SHP77 (cell line): ENCODE measurements at places on chromosomes 7 and 10.

DNA sequence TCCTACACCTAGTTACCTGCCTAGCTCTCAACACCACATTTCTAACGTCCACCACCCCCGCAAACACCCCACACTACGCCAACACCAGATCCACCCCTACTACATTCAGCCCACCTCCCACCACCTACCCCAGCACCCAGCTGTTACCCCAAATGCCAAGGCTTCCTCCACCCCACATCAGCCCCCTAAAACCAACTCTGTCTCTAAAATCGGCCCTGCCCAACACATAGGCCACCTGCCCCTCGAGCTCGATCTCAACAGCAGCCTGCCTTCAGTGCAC lies 53.3 kb upstream of the SLF2 start:
- no peak for DNase-seq

DNA sequence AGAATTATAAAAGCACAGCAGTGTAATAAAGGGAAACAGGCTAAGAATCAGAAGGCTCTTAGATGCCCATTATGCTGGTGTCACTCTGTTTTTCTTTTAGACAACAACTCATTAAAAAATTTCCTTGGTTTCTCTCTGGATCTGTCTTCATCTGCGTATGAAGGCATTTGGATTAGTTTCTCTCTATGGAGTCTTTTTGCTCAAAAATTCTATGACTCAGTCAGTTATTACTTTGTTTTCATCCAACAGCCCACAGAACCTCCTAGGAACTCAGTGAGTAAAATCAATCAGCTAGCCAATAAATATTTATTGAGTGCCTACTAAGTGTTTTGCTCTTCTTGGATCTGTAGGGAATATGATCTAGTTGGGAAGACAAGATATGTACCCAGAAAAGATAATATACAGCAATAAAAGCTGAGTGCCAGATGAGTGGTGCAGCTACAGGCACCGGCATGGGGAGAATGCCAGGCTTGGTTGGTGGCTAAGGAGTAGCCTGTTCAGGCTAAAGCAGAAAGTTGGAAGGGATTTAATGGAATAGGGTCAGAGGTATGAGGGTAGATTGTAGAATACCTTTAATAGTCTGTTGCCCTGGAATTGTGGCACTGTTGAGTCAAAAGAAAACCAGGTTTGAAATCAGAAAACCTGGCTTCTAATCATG lies 156.2 kb downstream of the LRRC4 start:
- DNase-seq: no peak

- DNase-seq: peak; percentile 7
Measured at GRCh38 chr10:22002591-22003176, 846 bp downstream of the DNAJC1 start.

DNA sequence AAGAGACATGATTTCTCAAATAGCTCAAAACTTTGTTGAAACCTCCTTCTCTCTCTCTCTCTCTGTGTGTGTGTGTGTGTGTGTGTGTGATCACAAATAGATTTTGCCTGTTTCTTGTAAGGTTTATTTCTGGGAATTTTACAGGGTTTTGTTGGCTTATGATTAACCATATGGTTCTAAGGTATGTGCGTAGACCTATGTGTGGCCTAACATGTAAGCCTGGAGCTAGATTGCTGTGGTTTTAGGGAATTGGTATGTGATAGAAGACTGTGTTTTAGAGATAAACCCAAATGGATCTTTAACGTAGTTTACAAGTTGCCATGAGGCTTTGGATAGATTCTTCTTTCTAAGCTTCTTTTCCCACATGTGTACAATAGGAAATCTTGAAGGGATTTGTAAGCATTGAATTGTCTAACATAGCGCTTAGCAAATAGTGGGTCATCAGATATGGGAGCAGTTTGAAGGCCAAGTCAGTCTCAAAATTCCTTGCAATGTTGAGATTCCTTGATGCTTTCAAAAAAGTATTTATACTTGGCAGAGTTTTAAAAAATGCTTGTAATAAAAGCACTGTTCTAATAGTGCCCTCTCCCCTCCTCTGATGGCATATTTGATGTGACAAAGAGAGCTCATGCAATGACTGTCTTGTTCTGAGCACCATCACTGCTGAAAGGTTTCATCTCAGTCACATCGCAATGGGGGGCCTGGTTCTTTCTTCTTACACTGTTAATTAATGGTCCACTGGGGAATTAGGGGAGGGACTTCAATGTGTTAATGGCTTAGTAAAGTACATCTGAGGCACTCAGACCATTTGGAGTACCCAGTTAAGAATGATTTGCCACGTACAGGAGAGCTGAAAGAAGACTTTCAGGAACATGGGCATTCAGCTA lies 118.2 kb downstream of the SNX10 start:
- DNase-seq: no peak

- no peak for DNase-seq
Measured at GRCh38 chr10:35699848-35700486, 57.9 kb upstream of the FZD8 start.

DNA sequence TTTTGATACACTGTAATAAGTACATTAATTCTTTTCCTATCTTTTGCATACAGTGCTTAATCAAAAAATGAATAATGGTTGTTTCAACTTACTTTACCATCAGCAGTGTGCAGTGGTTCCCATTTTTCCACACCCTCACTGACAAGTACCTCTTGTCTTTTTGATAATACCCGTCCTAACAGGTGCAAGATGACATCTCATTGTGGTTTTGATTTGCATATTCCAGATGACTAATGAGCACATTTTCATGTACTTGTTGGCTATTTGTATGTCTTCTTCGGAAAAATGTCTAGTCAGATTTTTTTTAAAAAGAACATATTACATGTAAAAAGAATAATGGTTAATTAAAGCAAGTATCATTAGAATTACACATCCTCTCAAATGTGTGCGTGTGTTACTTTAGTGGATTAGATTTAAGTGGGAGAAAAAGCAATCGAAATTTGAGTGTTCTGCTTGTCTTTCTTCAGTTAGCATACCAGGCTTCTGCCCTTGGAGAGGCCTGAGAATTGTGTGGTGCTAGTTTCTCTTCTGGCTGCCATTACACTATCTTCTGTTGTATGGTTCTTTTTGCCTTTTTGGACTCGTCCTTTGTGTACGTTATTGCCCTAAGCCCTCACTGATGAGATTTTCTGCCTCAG lies 291.2 kb downstream of the AUTS2 start:
- DNase-seq: no peak

DNA sequence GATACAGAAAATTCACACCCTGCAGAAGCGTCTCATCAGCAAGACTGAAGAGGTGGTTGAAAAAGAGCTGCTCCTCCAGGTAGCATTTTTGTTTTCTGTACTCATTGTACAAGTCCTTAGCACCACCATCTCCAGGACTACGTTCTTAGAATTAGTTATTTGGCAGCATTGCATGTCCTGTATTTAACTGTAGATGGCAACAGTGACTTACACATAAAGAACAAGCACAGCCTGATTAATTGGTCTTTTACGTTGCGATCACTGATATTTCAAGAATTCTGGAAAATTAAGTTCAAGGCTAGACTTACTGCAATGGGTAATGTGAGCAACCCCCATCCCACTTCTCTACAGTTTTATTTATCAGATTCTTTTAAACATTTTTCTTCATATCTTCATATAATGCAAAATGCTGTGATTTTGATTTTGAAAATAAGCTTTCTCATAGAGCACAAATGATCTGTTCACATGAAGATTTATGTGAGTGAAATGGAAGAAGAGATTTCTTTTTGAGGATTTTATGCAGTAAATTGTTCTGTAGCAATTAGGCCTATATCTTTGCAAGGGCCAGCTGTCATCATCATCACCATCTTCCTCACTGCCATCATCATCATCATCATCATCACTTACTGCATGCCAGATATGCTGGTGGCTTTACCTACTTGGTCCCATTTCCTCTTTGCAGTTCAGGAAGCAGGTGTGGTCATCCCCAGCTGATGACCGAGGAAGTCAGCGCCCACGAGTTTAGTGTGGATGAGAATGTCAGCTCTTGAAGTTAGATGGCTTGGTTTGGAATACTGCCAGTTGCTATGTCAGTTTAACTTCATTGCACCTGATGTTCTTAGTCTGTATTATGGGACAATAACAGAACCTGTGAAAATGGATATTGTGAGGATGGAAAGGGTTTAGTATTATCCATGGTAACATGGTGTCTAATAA lies 53.4 kb downstream of the CFAP58 start:
- no peak for DNase-seq

GRCh38 chr7:107039199-107039900 lies 5.2 kb upstream of the PRKAR2B start:
- DNase-seq: no peak

- DNase-seq: no peak
Measured at GRCh38 chr7:149525280-149525679, 27.7 kb upstream of the ZNF746 start.

DNA sequence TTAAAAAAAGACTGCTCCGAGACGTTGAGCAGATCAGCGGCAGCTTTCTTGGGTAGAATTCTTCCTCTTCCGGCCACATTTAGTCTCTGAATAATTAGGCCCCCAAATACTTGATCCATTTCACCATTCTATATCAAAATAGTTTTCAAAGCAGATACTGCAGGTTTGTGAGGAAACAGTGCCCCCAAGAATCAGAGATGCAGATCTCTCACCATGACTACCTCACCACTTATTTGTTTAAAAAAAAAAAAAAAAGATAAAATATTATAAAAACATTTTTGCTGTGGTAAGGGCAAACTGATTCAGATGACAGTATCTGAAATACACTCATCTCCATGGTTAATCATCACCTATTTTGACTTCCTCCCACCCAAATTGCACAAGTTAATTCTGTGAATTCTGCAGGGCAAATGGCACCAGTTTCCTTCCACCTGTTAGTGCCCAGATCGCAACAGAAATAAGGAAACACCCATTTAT lies 210.4 kb downstream of the FAM107B start:
- DNase-seq: no peak

DNA sequence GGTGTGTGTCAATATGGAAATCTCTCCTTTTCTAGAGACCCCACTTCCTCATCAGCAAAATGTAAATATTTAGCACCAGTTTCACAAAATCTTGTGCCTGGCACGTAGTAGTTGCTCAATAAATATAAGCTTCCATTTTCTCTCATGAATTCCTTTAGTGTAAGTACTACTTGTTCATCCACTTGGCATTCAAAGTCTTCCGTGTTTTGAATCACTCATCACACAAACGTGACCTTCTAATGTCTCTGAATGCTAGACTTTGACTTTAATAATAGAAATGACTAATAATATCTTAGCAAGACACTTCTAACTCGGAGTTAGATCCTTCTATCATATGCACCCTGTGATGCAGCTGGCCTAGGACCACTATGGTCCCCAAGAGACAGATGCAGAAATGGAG lies 168.7 kb upstream of the ZNF32 start:
- no peak for DNase-seq

- DNase-seq: no peak
Measured at GRCh38 chr7:14622559-14622958, 280.0 kb downstream of the DGKB start.

DNA sequence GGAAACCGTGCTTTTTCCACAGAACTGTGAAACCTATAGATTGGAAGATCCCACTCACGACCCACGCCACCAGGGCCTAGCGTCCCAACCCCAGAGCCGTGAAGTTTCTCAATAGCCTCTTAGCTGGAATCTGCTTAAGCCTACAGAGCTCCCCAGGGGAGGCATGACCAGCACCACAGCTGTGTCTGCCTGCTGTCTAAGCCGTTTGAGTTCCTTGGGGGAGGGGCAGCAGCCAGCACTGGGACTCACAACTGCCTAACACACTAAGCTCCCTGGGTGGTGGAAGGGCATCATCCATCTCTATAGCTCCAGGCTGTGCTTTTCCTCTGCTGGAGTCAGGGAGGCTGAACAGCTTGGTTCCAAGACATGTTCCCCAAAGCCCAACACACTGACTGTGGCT lies 26.0 kb upstream of the TMEM140 start:
- DNase-seq: no peak

GRCh38 chr10:114943000-114943399 lies 5.0 kb downstream of the TRUB1 start:
- DNase-seq: no peak

DNA sequence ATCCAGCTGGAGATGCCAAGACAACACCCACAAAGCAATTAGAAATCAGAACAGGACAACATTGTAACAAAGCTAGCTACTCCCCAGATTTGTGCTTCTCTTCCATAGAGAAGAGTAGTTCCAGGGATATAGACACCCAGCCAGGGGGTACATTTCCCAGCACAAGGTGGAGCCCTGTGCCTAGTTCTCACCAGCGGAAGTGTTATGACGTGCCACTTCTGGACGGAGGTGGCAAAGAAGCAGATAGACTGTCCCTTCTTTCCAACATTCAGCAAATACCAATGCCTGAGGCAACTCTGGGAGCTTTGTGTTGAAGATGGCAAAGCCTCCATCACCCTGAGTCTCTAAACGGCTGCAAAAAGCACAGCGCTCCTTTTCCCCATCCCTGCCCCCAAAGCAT lies 23.4 kb upstream of the GSAP start:
- DNase-seq: peak; percentile 74

DNA sequence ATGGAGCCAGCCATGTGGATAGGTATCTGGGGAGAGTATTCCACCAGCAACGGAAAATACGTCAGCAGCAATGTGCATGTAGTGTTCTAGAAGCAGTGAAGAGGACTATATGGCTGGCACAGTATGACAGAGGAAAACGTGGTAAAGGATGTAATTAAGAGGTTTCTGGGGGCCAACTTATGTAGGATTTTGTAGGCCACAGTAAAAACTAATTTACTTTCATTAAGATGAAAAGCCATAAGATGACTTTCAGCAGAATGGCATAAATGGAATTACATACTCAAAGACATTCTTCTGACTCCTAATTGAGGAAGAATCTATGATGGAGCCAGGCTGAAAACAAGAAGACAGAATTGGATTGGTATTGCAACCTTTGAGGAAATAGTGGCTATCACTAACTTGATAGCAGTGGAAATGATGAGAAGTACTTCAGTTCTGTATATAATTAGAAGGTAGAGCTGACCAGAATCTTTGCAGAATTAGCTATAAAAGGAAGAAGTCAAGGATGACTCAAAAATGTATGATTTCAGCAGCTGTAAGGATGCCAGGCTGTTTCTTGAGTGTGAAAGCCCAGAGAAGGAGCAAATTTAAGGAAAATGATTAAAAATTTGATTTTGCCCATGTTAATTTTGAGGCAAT lies 156.7 kb downstream of the MBL2 start:
- DNase-seq: no peak

- no peak for DNase-seq
Measured at GRCh38 chr10:131978851-131979250, 2.9 kb downstream of the BNIP3 start.

- peak; percentile 68 for DNase-seq
Measured at GRCh38 chr7:44867073-44867995, 18.0 kb downstream of the PURB start.

DNA sequence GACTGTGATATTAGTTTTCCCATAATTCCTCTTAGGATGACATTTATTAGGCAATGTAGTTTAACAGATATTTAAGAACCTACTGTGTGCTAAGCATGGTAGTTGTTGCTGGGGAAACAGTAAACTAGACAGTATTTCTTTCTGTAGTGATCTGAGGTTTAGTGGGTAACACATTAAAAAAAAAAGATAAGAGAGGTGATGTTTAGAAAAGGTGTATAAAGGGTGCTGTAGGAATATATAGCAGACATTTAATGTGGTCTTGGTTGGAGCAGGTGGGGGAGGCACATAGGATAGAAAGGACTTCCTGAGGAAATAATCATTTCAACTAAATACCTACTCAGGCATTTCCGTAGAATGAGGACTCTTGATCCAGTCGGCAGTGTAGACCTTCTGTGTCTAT lies 11.9 kb downstream of the KIF11 start:
- DNase-seq: no peak
